ENCODE measurements at places on chromosomes 7 and 10.

DNA sequence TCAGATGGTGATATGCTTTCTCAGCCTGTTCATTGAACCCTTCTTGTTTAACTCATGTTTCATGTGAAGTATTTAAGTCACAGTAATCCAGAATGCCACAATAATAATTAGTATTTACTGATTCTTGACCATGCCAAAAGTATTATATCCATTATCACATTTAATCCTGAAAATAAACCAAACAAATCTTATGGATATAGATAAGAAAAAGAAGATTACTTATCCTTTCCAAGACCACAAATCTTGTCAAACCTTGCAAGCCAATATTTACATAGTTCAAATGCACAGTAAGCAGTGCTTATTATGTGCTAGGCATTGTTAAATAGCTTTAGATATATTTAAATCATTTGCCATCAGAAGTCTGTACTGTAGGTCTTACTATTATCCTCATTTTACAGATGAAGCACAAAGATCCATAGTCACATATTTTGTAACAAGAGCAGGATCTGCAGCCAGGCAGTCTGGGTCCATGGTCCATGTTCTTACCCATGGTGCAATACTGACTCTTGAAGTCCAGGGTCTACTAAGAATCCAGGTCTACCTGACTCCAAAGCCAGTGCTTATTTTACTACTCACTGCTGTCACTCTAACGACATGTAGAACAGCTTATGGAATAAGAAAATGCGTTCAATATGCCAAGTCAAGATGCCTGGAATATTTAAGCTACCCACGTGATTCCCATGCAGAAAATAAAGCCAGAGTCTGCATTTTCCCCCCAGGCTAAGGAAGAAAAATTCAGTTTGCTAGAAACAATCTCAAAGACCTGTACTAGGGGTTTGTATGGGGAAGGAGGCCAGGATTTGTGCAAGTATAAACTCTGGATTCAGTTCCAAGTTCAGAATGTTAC lies 984.8 kb upstream of the LRRTM3 start:
- DNase-seq: no peak

DNA sequence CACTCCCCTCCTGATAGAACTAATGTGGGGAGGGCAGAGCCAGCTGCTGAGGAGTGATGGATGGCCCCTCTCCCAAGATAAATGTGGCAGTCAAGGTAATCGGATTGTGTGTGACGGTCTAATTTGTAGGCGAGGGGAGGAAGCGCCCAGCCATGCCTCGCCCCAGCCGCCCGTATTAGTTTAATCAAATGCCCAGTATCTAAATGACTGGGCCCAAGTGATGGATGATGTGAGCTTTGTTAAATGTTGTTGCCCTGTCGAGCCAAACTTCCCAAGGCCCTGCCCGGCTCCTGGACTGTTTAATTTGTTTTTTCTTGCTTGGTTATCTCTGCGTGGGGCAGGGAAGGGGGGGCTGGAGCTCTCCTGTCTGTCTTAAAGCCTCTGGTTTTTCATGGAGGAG lies 88.4 kb upstream of the PPIF start:
- no peak for DNase-seq

- no peak for DNase-seq
Measured at GRCh38 chr10:966466-967235, 21.6 kb upstream of the GTPBP4 start.

GRCh38 chr10:70773461-70773860 lies 11.7 kb downstream of the TBATA start:
- no peak for DNase-seq

DNA sequence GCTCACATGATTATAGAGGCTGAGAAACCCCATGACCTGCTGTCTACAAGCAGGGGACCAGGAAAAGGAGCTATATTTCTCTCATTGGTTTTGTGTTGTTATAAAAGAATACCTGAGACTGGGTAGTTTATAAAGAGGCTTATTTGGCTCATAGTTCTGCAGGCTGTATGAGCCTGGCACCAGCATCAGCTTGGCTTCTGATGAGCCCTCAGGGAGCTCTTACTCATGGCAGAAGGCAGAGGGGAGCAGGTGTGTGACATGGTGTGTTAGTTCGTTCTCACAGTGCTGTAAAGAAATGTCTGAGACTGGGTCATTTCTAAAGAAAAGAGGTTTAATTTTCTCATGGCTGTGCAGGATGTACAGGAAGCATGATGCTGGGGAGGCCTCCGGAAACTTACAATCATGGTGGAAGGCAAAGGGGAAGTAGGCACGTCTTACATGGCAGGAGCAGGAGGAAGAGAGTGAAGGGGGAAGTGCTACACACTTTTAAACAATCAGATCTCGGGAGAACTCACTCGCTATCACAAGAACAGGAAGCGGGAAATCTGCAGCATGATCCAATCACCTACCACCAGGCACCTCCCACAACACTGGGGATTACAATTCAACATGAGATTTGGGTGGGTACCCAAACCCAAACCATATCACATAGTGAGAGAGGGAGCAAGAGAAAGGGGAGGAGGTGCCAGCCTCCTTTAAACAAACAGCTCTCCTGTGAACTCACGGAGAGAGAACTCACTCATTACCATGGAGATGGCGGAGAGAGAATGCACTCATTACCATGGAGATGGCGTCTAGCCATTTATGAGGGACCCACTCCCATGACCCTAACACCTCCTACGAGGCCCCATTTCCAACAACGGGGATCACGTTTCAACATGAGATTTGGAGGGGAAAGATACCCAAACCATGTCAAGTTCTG lies 133.4 kb downstream of the JCAD start:
- no peak for DNase-seq
